ENCODE measurements at places on chromosomes 3 and 15.
A peak's percentile ranks its signal among the peaks of the same experiment; 100 is the strongest.

DNA sequence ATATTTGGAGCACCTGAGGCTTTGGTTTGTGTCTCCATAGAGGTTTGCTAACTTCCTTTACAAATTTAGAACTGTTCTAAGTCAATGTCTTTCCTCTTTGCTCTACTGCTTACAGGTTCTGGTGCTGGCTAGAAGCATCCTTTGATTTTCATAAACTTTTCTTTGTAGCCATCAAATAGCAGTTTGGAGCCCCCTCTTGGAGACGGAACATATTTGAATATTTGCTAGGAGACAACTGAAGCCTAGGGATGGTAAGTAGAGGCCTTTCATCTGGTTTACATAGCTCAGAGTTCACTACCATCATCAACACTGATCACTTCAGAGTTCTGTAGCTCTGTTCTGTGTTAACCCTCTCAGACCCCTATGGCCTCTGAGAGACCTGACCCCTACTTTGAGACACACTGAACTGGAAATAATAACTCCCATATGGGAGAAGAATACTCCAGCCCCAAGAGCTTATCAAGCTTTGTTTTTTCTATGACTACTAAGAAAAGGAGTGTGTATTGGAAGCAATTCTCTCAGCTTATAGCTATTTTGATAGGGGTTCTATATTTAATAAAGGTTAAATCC is 420.4 kb downstream of the EPHA3 start:
- DNase-seq, result no peak

DNA sequence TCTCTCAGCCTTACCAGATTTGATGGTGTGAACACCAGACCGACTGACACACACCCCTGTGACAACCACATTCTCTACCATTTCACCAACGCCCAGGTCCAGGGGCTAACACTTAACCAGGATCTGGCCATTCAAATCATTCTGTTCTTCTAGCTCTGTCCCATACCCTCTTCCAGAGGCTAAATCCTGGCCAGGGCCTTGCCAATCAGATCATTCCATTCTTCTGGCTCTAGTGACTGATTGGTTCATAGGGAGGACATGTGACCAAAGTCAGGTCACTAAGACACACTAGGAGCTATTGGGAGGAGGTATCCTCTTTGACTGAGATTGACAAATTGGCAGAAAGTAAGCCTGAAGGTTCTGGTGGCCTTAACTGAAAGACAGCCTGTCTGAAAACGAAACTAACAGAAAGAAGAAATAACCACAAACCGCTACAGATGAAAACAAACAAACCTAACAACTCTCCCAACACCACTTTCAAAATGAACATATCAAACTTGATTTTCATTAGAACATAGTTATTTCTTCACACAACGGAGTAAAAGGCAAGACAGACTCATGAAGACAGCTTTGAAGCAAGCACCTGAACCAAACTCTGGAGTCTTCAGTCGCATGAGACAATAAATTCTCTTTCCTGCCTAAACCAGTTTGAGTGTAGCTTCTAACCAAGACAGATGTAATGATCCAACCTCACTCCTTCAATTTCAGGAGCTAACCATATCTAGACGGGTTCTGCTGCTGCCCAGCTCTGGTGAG is 68.5 kb downstream of the TRANK1 start:
- DNase-seq, result no peak

GRCh38 chr3:102141096-102141927 is 292.0 kb downstream of the NFKBIZ start:
- DNase-seq, result peak; percentile 22

GRCh38 chr3:72892870-72893269 is 5.0 kb downstream of the GXYLT2 start:
- DNase-seq, result no peak

Data from epithelial cell of esophagus (primary cell).